ENCODE measurements at places on chromosomes 13 and 19.

DNA sequence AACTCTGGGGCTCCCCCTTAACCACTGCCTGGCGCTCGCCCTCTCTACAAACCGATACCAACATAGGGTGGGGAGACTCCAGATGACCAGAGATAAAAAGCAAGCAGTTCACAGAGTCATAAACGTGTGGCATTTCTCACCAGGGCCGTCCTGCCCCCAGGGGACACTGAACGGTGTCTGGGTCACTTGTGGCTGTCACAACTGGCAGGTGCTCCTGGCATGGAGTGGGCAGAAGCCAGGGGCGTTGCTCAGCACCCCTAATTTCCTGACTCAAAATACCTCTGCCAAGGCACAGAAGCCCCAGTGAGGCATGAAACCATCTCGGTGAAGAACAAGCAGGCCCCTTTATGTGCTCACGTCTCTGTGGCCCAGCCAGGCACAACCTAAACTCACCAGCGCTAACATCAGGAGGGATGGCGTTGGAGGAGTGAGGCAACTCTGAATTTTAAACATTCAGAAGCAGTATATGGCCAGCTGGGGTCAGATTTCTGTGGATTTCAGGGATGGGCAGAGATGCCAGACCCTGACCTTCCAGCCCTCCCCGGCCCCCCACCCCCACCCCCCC lies 1.8 kb downstream of the PIP5K1C start:
- DNase-seq = no peak

DNA sequence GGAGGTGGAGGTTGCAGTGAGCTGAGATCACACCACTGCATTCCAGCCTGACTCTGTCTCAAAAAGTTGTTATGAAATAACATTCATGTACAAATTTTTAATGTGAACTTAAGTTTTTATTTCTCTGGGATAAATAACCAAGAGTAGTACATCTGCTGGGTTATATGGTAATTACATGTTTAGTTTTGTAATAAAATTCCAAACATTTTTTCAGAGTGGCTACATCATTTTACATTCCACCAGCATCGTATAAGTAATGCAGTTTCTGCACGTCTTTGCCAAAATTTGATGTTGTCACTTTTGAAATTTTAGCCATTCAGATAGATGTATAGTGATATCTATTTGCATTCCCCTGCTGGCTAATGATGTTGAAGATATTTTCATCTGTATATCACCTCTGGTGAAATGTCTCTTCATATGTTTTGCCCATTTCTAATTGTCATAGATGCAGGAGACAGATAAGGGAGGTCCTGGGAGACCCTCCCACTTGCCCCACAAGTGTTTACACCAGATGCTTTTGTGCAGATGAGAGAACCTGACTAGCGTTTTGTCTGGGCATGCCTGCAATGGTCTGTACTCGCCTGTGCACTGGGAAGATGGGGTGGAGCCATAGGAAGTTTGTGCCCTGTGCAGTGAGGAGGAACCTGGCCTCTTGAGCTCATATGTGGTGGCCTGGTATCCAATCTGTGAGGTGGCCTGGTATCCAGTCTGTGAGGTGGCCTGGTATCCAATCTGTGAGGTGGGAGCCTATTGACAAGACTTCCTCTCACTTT lies 12.7 kb upstream of the KBTBD6 start:
- DNase-seq = no peak

DNA sequence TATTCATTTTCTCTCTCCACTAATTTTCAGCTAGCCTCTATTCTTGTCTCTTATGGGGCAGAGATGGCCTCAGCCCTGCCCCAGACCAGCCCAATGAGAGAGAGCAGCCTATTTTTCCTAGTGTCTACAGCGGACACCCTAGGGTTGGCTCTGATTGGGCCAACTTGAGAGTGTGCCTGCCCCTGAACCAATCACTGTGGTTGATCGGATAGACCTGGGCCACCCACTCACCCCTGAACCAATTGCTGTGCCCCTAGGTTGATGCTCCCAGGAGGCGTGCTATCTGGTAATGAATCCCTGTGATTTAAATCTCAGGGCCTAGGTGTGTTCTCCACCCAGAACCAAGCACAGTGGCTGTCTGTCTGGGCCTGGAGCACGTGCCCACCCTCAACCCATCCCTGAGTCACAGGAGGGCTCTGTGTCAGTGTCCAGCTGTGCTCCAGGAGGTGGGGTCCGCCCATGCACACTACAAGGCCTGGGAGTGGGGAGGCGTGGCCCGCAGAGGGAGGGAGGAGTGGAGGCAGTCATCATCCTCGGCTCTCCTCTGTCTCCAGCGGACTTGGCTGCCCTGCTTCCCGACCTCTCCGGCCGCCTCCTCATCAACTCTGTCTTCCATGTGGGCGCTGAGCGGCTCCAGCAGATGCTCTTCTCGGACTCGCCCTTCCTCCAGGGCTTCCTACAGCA lies 14.9 kb upstream of the SCN1B start:
- DNase-seq = no peak

- no peak for DNase-seq
These were observed 31.8 kb downstream of the TFDP1 start for GRCh38 chr13:113616281-113616906.

DNA sequence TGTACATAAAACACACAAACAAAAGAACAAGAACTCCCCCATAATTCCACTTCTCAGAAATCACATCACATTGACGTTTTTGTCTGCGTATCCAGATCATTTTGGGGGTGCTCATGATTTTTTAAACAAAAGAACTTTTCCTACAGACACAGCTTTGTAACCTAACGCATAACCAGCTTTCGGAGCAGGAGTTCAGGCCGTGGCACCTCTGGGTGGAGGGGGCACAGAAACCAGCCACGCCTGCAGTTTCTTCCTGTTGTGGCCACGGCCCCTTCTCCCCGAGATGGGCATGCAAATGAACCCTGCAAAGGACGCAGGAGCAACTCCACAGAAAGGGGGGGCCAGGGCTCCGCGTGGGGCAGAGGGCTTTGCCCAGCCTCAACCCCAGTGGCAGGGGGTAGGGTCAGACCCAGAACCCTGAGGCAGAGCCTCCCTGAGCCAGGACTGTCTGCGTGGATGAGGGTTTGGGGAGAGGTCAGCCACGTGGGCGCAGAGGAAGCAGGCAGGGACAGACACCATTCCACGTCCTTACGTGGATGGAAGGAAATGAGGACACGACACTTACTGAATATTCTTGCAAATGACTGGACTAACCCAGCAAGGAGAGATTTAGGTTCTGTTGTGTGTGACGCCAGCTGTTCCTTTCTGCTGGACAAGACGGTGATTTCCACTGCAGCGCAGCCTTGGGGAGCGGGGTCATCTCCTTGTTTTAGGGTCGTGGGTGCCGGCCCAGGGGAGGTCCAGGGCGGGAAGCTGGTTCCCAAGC lies 64.4 kb downstream of the RASA3 start:
- DNase-seq = peak; percentile 37

- peak; percentile 23 for DNase-seq
These were observed 49.8 kb downstream of the BICRA start for GRCh38 chr19:47658431-47659348.

DNA sequence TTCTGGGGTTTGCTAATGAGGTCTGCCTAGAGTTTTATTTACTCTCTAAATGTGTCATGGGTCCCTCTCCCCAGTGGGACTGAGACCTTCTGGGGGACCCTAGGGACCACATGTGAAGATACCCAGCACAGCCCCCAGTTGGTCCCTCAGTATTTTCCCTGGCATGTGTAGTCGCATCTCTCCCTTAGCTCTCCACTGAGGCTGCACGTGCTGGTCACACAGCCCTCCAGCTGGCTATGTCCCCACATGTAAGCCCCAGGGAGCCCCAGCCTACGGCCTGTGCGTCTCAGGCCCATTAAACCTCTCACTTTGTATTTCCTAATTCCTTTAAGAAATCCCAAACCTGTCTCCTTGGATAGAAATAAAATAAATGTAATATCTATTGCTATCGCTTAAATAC lies 189.6 kb upstream of the TSHZ3 start:
- no peak for DNase-seq

- no peak for DNase-seq
These were observed 305.9 kb upstream of the ARGLU1 start for GRCh38 chr13:106873810-106874209.

GRCh38 chr19:48920949-48921348 lies 12.6 kb upstream of the DHDH start:
- no peak for DNase-seq

DNA sequence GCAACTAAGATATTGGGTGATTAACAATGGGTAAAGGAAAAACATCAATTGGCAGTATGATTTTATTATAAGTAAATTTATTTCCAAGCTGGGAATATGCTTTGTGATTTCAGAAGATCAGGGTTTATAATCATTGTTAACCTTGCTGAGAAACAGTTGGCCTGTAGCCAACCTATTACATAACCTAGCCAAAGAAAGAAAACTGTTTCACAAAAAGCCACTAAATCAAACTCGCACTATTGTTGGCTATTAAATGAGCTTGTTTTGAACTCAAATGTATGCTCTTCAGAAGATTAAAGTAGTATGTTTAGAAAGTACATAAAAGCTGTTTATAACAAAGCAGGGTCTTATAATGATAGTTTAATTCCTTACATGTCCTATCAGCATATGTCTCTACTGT lies 151.7 kb downstream of the LHFPL6 start:
- DNase-seq = peak; percentile 43

- DNase-seq = no peak
These were observed 39.8 kb upstream of the SLC15A1 start for GRCh38 chr13:98792321-98792720.

Data from pons (tissue), 1 donor.